ENCODE measurements at places on chromosomes 5 and 9. TPM values are rescaled to one million over a fixed set of nuclear protein-coding genes. Genes with fewer than 3 reads are reported as not detected.

ARPC5L gene
- total RNA-seq = 76.0 TPM

COL23A1 gene
- not detected for total RNA-seq

GABBR2 gene
- 0.08 TPM for total RNA-seq

PCDHGA5 gene
- total RNA-seq = 0.18 TPM

HTR4 gene
- total RNA-seq = not detected

Data from A549 treated with RU486 at 1 μM for 4 hours (cell line).